ENCODE measurements at places on chromosomes 1 and 21.

- H3K4me3 ChIP-seq: no peak overlapping the region
- no peak overlapping the region for H3K27ac ChIP-seq
- DNase-seq: no peak
- H3K27me3 ChIP-seq: peaks cover 38% of the 10 kb centered on the region
- H3K4me1 ChIP-seq: no peaks in the 10 kb centered on the region
- H3K36me3 ChIP-seq: no peaks in the 10 kb centered on the region
These were observed 22.5 kb upstream of the FCRL5 start for GRCh38 chr1:157574836-157575235.

GRCh38 chr1:59433440-59433813 is 136.5 kb downstream of the FGGY start:
- no peaks in the 10 kb centered on the region for H3K36me3 ChIP-seq
- H3K27ac ChIP-seq: no peak overlapping the region
- H3K27me3 ChIP-seq: no peaks in the 10 kb centered on the region
- DNase-seq: no peak

DNA sequence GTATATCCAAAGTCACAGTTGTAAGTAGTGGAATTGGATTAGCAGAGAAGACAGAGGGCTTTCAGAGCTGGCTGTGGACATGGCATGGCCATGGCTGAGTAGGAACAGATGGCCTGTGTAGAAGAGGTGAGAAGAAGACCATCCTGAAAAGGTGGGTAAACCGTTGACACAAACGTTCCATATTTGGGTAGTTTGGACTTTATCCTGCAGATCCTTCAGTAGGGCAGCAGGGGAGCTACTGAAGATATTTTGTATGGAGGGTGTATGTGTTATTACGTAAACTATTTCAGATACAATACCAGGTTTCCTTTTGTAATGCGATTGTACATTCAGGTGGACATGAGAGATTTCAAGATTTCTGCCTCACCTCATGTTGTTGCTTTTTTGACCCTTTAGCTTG is 1.6 kb downstream of the UTP11 start:
- peak overlapping the region; percentile 61 for H3K27ac ChIP-seq
- peaks cover 61% of the 10 kb centered on the region for H3K4me1 ChIP-seq
- no peaks in the 10 kb centered on the region for H3K27me3 ChIP-seq
- H3K4me3 ChIP-seq: peak overlapping the region; percentile 97

DNA sequence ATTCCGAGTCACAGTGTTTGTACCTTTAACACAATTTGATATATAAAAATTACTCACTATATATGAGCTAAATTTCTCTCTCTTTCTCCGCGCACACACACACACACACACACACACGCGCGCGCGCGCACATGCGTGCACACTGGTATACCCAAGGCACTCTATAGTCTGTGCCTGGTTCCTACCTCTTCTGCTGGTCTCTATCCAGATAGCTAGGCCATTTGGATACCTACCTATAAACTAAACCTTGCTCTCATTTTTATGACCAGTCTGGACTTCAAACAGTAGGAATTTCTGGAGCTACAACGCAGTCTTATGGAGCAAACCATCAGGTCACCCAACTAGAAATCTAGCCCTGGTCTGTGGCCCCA is 97.1 kb upstream of the MAGI3 start:
- no peak for DNase-seq
- no peaks in the 10 kb centered on the region for H3K36me3 ChIP-seq
- peaks cover 29% of the 10 kb centered on the region for H3K27me3 ChIP-seq
- H3K27ac ChIP-seq: no peak overlapping the region

GRCh38 chr1:183841950-183842794 is 37.3 kb downstream of the RGL1 start:
- DNase-seq: no peak
- H3K36me3 ChIP-seq: peaks cover 6% of the 10 kb centered on the region
- H3K4me3 ChIP-seq: peak overlapping the region; percentile 54
- H3K27me3 ChIP-seq: no peaks in the 10 kb centered on the region

DNA sequence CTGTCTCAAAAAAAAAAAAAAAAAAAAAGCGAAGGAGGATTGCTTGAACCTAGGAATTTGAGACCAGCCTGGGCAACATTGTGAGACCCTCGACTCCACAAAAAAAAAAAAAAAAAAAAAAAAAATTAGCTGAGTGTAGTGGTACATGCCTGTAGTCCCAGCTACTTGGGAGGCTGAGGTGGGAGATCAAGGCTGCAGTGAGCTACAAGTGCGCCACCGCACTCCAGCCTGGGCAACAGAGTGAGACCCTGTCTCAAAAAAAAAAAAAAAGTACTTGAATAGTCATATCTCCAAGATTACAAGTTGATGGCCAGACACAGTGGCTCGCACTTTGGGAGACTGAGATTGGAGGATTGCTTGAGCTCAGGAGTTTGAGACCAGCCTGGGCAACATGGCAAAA is 27.4 kb downstream of the ENO1 start:
- DNase-seq: no peak
- H3K36me3 ChIP-seq: no peaks in the 10 kb centered on the region

- H3K4me1 ChIP-seq: no peaks in the 10 kb centered on the region
- H3K27me3 ChIP-seq: peaks cover 2% of the 10 kb centered on the region
- DNase-seq: no peak
- H3K27ac ChIP-seq: no peak overlapping the region
These were observed 73.1 kb upstream of the LPGAT1 start for GRCh38 chr1:211903490-211904245.

DNA sequence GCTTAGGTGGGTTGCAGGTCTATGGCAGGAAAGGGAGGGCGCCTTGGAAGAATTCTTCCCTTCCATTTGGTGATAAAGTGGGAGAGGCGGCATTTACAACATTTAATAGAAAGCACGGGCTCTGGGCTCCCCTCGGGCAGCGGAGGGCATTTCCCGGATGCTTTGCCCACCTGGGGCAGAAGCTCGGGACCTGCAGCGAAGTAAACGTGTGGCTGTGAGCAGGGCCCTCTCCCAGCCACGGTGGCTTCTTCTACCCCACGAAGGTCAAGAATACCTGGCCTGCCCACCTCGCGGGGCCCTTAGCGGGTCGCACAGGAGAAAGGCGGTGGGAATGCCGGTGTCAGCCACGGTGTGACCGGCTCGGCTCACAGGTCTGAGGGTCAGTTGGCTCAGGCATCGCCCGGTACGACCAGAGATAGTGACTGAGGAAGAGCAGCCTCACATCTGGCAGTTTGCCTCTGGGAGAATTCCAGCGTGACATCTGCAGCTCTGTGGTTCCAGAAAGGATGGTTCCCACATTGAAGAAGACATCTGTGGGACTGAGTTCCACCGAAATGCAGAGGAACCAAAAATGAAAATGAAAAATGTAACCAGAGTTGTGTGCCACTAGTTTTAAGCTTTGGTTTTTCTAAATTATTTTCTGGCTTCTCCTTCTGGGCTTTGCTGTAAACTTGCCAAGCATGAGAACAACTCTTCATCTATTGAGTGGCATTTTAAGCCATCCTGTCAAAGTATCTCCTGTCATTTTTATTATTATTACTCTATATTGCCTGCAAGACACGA is 720 bp upstream of the F3 start:
- H3K4me1 ChIP-seq: peaks cover 64% of the 10 kb centered on the region
- no peaks in the 10 kb centered on the region for H3K27me3 ChIP-seq
- DNase-seq: no peak
- H3K4me3 ChIP-seq: peak overlapping the region; percentile 83

Data from chondrocyte (in vitro differentiated cells).